ENCODE measurements at places on chromosomes 12 and 14.

GRCh38 chr12:66025477-66025876 lies 105.1 kb downstream of the LLPH start:
- no peak for DNase-seq

DNA sequence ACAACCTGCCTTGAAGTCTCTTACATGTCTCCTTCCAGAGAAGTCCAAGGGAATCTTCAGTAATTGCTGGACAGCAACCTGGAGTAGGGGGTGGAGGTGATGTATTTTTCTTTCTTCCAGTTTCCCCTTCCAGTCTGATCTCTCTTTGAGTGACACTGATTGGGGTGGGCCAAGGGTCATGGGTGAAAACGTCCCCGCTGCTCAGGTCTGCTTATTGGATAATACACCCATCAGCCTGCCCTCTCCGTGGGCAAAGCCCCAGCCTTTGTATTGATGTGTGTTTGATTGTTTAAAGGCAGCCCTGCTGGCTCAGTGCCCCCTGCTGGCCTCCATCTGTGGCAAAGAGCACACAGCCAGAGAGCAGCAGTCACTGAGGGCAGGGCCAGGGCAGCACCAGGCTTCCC lies 35.7 kb upstream of the ATP2A2 start:
- no peak for DNase-seq

DNA sequence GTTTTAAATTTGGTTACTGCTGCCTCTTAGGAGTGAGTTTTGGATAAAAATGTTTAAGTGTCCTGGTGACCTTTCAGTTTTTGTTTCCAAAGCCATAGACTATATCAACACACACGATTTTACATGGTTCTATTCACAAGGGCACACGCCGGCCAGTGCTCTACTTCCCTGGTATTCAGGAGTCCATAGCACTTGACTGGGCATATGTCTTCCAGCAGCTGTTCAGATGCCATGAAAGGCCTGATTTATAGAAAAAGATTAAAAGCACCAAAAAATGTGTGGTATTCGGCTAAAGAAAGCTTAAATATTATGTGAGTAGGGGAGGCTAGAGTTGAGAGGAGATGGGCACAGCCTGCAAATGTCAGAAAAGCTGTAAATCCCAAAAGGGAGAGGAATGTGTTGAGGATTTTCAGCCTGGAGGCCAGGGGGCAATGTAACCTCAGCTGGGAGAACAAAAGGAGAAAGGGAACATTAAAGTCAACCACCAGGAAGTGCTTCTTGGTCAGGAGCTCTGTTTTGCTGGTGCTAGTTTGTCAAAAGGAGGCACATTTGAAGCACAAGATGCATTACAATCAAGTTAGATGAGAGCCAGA lies 478.4 kb downstream of the RAD51B start:
- DNase-seq: no peak

DNA sequence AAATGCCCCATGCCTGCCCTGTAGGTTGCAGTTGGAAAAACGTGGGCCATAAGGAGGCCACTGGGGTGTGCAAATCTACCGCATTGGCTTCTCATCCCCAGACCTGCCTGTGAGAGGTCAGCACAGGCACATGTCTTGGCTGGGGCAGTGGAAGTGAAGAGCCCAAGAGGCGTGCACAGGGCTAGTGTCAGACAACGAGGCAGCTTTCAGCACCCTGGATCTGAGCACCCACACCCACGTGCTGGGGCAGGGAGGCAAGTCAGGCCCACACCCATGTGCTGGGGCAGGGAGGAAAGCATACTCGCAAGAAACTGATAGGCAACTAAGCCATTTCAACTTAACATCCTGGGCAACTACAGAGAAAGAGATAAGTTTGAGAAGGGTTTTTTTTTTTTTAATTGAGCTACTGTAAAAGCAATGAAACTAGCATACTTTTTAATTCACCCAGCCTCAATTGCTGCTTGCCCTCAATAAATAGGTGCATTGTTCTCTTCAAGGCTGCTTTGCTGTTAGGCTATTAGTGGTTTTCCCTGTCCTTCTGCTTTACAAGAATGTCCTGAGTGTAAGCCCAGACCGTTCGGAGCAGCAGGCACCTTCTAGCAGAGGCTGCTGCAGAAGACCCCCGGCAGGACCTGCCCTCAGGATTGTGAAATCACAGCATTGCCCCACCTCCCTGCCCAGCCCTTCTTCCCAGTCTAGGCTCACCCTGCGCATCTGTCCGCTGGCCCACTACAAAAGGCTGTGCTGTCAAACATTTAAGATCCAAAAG lies 355.3 kb upstream of the FKBP4 start:
- no peak for DNase-seq

Data from body of pancreas (tissue), 4 donors.